ENCODE measurements at places on chromosomes 11 and 22.

DNA sequence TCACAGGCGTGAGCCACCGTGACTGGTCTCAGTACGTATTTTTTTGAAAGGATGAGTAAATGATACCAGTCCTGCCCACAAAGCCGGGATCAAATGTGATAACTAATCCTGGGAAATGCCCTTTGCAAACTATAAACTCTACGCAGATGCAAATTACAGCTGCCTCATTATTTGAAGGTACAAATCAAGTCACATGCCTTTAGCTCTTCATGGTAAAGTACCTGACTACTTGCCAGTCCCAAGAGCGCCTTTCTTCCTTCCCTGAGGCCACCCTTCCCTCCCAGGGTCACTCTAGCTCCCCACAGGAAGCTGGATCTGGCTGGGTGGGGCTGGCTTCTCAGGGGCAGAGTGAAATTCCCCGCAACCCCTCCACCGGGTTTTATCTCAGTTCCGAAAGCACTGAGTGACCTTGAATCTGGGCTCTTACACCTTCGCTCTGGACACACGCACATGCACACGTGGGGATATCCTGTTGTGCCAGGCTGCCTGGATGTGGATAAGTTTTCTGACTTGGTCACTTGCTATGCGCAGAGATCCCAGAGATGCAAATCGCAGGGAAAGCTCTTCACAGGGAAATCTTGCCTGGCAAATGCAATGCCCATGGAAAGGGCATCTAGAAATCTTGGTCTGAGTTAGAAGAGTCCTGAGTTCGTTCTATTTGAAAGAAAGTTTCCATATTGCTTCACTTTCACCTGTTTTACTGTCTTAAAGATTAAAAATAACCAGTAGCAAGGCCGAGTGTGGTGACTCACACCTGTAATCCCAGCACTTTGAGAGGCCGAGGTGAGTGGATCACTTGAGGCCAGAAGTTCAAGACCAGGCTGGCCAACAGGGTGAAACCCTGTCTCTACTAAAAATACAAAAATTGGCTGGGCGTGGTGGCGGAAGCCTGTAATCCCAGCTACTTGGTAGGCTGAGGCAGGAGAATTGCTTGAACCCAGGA is 8.5 kb downstream of the A4GALT start:
- DNase-seq, result no peak

DNA sequence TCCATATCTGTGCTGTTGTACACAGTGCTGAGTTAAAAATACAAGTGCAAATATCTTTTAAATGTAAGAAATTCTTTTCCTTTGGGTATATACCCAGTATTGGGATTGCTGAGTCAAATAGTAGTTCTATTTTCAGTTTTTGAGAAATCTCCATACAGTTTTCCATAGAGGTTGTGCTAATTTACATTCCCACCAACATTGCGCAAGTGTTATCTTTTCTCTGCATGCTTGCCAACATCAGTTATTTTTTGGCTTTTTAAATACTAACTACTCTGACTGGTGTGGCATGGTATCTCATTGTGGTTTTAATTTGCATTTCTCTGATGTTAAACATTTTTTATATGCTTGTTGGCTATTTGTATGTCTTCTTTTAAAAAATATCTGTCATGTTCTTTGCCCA is 6.5 kb downstream of the OR52E8 start:
- DNase-seq, result no peak

- DNase-seq, result no peak
These were observed 59.0 kb downstream of the THAP12 start for GRCh38 chr11:76321820-76322524.

- no peak for DNase-seq
These were observed 280.7 kb downstream of the DLG2 start for GRCh38 chr11:85346484-85346883.

DNA sequence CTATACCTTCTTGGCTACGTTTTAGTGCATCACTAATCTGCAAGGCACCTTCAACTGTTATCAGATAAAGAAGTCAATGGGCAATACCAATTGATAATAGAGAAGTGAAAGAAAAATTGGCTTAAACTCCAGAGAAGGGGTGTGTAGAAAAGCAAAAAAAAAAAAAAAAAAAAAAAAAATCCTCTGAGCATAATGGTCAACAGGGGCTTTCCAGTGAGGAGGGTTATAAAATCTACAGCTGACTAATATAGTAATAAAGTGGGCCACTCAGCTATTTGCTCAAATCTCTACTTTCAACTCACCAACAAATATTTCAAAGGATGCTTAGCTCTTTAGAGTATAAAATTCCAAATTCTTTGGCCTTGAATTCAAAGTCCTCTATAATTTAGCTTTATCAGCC is 77.8 kb downstream of the APOL5 start:
- DNase-seq, result no peak

- no peak for DNase-seq
These were observed 81.9 kb upstream of the HEPHL1 start for GRCh38 chr11:93939084-93939760.

DNA sequence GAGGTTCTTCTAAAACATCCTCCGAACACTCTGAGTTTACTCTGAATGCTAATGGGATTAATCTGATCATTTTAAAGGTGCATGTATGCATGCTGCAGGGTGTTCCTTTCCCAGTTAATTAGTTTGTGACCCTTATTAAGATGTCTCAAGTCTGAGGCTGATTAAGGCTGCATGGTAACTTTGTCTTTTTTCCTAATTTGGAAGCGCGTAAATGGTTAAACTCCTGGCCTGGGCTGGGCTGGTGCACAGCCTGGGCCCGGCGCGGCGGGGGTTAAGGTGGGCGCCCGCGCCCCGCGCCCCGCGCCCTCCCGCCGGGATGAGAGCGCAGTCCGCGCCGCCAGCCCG is 539.7 kb downstream of the NTM start:
- DNase-seq, result no peak

DNA sequence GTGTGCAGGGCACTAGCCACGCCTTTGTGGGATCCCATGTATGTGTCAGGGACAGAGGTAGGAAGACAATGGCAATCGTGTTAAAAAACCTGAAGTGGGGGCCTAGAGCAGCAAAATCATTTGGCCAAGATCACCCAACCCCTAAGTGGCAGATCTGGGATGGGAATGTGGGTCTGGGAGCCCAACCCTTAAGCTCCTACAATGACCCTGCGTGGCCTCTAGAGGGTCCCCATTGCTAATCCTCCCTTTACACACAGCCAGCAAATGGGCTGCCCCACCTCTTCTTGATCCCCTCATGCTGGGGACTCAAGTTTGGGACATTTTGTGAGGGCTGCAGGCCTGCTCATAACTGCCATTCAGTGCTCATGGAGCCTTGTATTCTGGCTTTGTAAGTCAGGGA is 73.2 kb upstream of the SUSD2 start:
- no peak for DNase-seq

DNA sequence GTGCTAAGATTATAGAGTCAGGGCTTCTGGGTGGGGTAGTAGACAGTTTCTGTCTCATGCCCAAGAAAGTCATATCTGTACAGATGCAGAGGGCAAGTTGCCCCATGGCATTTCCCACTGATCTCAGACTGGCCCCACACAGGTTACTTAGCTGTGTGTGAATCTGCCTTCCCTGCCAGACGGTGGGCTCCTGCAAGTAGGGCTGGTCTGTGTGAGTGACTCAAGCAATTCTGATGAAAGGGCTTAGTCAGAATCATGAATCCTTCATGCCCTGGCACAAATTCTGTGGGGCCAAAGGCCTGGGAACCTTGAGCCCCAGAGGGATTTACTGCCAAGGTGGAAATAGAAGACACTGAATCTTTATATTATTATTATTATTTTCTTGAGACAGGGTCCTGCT is 30.4 kb downstream of the USH1C start:
- DNase-seq, result no peak

DNA sequence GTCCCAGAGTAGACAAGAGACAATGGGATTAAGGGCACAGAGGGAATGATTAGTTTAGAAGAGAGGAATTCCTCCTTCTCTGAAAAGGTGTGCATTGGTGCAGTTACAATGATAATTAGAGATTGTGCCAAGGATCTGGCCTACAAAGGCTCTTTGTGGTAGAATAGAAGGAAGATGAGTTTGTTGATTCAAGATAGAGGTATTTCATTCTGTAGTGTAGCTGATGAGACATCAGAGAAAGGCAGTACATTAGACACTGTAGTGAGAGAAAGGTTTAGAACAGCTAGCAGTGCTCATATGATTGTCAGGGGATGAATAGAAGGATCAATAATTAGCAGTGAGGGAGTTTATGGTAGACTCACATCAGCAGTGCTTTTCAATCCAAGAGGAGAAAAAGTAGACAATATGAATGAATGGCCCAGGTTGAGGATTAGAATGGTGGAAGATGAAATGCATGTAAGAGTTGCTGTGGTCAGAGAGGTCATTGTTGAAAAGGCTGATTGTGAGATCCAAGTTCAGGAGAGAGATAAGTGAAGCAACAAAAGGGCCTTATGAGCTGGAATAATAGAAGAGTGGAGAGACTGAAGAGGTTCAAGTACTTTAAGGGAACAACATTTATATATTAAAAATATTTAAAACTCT is 28.9 kb downstream of the SIK2 start:
- no peak for DNase-seq

- no peak for DNase-seq
These were observed 28.0 kb downstream of the OR8D1 start for GRCh38 chr11:124285610-124286344.

DNA sequence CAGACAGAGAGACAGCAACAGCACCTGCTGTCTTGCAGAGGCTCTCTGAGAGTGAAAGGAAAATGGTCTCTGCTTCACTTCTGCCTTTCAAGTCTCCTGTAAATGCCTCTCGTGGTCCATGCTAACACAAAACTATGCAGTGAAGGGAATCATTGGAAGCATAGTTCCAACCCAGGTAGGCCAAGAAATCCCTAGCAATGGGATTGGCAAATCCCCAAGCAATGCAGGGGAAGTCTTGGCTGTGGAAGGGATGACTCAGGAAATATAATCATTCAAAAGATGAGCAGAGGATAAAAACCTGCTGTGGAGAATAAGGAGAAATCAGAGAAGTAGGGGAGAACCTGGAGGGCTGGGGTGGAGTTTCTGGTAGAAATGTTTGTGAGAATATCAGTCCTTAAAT is 216.1 kb upstream of the ZBED5 start:
- no peak for DNase-seq

DNA sequence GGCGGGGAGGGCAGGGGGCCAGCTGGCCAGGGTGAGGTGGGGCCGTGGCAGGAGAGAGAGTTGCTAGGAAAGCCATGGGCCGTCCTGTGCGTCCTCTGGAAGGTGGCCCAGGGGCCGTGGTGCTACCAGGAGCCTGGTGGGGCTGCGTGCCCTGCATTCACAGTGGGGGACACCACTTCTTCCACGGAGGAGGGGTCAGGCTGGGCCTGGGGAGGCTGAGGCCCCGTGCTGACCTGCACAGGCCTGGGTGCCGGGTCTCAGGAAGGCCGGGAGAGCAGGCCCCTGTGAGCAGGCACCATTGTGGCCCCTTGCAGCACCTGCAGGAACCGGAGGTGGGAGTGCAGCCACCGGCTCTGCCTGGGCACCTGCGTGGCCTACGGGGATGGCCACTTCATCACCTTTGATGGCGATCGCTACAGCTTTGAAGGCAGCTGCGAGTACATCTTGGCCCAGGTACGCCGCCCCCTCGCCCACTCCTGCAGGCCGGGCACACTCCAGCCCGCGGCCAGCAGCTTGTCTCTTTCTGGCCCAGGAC is 12.0 kb downstream of the MUC5B start:
- no peak for DNase-seq

DNA sequence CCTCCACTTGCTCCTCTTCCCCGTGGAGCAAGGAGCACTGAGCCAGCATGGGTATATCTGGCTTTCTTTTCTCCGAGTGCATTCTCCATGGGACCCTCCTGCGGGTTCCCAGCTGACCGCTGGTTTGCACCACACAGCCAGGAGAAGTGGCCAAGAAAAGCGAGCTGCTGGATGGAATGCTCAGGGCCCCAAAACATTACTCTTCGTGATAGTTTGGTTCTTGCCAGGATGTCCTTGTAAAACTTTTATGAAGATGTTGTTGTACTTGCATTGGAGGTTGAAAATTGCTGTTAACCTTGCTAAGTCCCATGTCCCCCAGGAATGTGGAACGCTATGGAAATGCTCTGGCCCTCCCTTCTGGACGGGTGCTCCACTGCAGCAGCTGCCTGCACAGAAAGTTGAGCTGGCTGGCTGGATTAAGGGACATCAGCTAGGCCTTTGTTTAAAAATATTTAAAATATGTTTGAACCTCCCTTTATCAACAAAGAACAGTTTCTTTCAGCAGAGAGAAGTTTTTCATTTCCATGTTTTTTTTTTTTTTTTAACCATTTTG is 68.7 kb downstream of the ZNRF3 start:
- no peak for DNase-seq

- no peak for DNase-seq
These were observed 43.3 kb downstream of the CYB5R2 start for GRCh38 chr11:7630002-7630401.

DNA sequence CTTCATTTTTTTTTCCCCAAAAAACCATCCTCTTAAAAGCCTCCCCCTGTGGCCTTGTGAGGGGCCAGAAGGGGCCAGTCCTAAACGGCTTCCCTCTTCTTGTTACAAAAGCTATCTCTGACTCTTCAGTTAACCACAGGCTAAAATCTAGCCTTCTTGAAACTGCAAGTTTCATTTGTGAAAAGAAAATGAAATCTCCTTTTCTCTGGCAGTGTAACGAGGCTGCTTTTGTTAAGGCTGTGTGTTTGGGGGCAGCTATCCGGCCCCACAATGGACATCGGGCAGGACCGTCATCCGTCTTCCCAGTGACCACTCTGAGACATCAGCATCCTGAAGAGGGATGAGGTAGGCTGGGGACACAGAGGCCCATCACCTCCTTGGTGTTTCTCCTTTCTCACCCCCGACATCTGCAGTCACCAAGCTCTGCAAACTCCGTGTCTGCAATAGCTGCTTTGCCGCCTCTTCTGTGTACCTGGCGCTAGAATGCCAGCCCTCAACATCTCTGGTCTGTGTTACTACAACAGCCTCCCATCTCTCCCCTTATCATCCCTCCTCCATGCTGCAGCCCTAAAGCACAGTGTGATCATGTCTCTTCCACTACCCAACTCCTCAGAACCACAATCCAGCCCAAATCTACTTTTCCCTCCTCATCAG is 94.0 kb downstream of the RCN1 start:
- DNase-seq, result no peak

- no peak for DNase-seq
These were observed 229.0 kb upstream of the ZC3H12C start for GRCh38 chr11:109864151-109864661.

DNA sequence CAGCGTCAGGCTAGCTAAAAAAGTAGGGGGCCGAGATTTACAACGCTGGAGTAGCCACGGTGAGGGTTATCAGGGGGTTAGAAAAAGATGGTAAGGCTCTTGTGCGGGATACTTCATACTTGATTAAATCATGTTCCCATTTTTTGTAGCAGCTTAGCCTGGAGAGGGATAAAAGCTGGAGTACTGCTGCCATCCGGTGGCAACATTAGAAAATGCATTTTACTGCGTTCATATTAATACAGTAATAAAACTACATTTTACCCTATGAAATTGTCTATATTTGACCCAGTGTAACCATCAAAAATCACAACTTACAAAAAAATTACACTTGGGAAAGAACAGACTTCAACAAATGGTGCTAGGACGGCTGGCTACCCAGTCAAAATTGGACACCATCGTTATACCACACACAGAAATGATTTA is 17.3 kb downstream of the RPUSD4 start:
- peak; percentile 52 for DNase-seq

Data from K562 (cell line).